CMK (cell line): ENCODE measurements at places on chromosomes 13 and 19.

- no peak for DNase-seq
These were observed 182.6 kb downstream of the COL4A1 start for GRCh38 chr13:110124201-110124940.

DNA sequence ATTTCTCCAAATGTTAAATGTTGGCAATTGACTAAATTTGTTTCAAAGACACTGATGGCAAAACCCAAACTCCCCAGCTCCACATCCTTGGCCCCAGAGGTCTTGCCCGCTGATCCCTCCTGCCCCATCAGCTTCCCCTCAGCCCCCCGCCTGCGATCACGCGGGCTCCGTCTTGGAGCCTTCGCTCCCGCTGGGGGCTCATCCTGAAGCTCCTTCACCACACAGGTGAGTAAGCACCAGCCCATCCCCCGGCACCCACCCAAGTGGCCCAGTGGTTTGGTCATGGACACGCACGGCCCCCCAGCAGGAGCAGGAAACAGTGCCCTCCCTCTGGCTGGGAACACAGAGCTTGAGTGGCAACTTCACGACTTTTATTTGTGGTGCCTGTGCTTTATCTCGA is 14.9 kb downstream of the EPS8L1 start:
- DNase-seq = no peak

- no peak for DNase-seq
These were observed 1.1 kb downstream of the CNN1 start for GRCh38 chr19:11539495-11540365.

DNA sequence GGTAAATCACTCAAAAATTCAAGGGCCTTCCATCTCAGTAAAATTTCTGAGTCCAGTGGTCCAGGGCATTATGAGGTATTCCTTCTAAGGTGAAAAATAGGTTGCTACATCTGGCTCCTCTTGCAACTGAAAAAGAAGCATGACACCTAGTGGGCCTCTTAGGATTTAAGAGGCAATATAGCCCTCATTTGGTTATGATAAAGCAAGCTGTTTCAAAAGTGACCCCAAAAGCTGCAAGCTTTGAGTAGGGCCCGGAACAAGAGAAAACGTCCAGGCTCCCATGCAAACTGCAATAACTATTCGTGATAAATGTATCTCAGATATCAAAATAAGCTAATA is 1910.2 kb upstream of the PRR20A start:
- no peak for DNase-seq

GRCh38 chr13:60463787-60464186 is 66.8 kb downstream of the TDRD3 start:
- no peak for DNase-seq

DNA sequence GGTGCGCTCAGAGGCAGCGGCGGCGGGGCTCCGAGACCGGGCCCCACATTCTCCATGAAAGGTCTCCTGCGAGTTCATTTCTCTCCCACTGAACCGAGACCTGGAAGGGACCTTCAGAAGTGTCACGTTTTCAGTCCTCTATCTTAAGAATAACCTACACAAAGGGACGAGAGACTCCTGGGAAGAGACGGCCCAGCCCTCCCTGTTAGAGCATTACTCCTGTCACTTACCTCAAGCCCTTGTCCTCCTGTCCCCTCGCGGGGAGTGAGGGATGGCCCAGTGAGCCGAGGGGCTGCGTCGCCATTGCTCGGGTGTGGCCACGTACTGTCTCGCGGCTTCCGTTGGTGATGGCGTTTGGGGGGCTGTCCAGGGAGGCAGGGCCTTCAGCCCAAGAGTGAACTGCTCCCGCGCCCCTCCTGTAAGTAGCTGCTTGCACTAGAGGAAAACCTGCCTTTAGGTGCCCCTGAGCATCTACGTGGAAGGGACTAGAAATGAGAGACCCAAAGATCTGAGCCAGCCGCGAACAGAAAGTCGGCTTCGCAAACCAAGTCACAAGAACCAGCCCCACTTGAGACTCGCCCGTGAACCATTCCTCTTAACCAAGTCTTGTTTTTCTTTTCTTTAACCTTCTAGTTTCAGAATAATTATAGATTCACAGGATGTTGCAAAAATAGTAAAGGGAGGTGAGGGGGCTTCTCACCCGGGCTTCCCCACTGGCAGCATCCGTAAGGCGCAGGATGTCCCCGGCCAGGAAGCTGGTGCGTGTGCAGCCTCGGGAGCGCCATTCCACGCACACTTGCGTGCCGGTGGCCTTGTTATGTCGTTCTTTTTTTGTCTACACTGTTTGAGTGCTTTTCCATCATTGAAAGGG is 21.1 kb upstream of the NDUFS7 start:
- DNase-seq = no peak

DNA sequence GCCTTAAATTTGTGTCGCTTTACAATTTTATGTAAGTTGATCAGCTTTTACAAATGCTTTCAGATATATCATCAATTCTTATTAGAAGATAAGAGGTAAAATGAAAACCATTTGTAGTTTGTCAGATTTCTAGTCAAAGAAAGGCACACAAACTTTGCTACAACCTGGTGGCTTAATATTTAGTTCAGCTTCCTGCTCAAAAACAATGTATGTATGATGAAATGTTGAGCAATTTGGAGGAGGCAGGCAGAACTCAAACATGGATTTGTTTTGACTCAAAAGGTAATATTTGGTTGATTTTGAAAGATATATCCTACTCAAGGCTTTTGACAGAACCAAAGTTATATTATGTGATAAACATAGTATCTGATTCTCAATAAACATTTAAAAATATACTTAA is 24.2 kb downstream of the NEK5 start:
- DNase-seq = no peak

GRCh38 chr13:41460930-41461329 is 3.6 kb downstream of the RGCC start:
- DNase-seq = no peak

DNA sequence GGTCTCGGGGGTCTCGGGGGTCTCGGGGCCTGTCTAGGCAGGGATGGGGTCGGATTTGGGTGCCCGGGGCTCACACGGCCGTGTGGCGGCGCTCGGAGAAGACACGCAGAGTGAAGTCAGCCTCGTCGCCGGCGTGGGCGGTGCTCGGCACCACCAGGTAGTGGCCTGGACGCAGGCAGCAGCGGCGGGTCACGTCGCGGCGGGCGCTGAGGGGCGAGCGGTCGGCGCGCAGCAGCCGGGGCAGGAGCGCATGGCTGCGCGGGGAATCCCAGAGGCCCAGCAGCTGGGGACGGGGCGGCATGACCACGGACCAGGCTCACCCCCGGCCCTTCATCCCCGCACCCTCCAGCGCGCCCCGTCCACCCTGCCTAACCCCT is 8.2 kb downstream of the CAPN12 start:
- DNase-seq = no peak

DNA sequence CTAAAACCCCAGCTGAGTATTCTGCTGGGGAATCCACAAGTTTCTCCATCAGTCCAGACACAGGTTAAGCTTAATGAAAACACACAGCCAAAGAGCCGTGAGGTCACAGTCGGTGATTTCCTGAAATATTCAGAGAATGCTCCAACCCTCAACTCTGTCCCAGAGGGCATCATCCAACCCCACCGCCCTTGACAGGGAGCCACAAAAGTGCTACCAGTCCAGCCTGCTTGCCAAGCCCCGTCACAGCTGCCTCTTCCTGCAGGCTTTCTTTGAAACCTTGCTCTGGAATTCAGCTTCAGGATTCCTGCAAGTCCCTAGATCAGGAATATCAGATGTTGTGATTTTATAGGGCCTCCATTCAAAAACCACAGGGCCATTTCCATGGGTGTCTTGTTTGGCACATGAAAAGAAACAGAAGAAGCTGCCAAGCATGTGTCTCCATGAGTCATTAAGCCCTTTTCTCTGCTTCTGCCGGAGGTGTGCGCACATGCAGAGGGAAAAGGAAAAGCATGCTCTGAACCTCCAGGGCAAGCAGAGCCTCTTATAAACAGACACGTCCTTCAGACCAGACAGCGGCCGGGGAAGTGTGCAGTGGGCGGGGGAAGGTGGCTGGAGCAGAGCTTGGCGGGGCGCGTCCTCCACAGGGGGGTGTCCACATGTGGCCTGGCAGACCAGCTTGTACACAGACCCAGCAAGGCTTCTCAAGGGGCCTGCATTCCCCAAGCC is 164.7 kb downstream of the KATNAL1 start:
- DNase-seq = no peak

DNA sequence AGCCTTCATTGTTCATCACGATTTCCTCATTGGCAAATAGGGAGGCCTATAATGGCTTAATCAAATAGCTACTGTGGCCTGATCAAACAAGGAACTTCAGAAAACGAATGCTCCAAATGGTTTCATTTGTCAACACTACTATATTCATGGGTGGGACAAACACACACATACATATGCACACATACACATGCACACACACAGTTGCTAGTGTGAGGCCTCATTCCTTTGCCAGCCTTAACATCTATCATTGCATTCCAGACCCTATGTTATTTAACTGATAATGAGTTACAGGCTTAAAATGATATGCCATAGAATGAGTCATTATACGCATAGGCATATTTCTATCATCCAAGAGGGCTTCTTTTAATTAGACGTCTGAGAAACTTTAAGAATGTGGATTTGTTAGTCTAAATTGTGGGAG is 140.2 kb downstream of the KLF5 start:
- no peak for DNase-seq

GRCh38 chr19:18730885-18731513 is 47.5 kb downstream of the CRTC1 start:
- no peak for DNase-seq

GRCh38 chr13:99863789-99864626 is 107.6 kb downstream of the ZIC5 start:
- DNase-seq = no peak

DNA sequence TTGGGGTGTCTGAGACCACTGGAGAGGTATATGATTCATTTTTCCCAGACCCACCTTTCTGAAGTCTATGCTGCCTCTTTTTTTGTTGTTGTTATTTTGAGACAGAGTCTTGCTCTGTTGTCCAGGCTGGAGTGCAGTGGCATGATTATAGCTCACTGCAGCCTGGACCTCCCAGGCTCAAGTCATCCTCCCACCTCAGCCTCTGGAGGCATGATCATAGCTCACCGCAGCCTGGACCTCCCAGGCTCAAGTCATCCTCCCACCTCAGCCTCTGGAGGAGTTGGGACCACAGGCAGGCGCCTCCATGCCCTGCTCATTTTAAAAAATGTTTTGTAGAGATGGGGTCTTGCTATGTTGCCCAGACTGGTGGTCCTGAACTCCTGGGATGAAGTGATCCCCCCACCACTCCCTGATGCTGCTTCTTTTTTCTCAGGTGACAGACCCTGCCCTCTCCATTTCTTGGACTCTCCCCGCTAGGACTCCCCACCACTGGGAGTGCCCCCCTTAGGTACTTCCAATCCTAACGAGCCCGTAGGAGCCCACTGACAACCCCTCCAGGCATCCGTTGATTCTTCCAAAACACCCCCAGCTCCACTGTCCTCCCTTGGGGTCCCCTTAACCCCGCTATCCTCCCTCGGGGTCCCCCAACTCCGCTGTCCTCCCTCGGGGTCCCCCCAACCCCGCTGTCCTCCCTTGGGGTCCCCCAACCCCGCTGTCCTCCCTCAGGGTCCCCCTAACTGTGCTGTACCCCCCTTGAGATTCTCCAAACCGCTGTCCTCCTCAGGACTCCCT is 45.4 kb downstream of the ARHGEF18 start:
- no peak for DNase-seq

- no peak for DNase-seq
These were observed 24.2 kb downstream of the C2CD4C start for GRCh38 chr19:384799-385169.

DNA sequence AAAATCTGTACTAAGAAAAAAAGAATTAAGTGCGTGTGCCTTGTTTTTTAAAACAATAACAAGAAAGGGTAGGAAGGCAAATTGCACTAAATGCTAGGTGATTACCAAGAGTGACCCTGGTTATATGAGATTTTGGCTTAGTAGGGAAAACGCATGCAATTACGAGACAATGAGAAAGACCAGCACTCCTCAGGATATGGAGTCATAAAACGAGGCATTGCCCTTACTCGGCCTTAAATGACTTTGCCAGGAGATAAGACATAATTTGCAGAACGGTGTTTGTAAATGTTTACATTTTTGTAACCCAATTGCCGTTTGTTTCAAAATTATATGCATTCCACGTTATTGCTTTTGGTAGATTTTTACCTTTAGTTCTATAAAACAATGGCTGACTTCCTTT is 179.8 kb downstream of the RBM26 start:
- DNase-seq = no peak
